Stimulated activated CD8-positive, alpha-beta memory T cell treated with anti-CD3 and anti-CD28 coated beads, Interleukin-7, amount 100 ng/mL, for 1 hour (primary cell): ENCODE measurements at places on chromosomes 4 and X.

- DNase-seq, result no peak
These were observed 21.2 kb upstream of the DHRSX start for GRCh38 chrX:2521927-2522386.

DNA sequence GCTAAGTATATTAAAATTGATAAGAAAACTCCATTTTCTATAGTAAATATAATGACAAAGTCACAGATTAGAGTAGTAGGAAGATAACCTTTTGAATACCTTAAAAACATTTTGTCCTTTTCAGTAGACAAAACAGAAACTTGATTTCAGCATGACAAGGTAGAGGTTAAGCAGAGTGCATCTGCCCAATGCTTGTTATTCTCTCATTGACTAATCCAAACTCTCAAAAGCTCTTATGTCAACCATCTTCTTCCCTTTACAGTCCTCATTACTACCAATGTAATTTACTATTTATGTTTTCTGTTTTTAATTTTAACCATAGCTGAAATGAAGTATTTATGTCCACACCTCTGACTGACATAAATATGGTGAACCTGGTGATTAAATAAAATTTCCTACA lies 11.1 kb downstream of the NIPAL1 start:
- DNase-seq, result no peak

- DNase-seq, result no peak
These were observed 152.9 kb downstream of the COL4A6 start for GRCh38 chrX:108285356-108285755.

DNA sequence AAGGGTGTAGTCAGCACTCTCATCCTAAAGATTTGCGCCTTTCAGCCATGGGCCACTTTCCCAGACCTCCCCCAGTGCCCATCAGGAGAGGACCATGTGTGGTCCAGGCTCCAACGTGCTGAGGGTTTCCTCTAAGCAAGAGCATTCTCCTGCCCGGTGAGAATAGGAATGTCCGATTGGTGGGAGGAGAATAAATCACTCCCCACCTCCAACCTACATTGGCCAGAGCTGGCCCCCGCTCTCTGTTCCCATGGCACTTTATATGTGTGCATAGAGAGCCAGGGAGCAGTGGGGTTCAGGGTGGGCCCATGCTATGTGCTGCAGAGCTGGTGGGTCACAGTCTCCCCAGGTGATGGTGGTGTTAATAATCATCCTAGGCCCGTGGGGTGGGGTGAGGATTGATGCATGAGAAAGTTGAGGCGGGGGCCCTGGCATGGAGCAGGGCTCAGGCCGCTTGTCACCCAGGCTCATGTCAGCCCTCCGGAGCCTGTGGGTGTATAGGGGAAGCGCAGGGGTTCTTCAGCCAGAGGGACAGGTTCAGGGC lies 6.8 kb upstream of the SORCS2 start:
- no peak for DNase-seq

GRCh38 chr4:56637791-56638190 lies 43.3 kb downstream of the HOPX start:
- no peak for DNase-seq

- no peak for DNase-seq
These were observed 312.0 kb downstream of the CAMK2D start for GRCh38 chr4:113449410-113449974.

GRCh38 chrX:48927123-48927522 lies 8.3 kb upstream of the PIM2 start:
- DNase-seq, result no peak

DNA sequence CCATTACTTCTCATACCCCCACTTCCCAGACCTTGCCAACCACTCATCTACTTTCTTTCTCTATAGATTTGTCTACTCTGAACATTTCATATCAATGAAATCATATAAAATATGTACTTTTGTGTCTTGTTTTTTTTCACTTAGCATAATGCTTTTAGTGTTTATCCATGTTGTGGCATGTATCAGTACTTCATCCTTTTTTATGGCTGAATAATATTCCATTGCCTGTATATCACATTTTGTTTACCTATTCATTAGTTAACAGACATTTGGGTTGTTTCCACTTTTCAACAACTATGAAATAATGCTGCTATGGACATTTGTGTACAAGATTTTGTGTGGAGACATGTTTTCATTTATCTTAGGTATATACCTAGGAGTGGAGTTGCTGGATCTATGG lies 324.1 kb downstream of the OPHN1 start:
- no peak for DNase-seq

GRCh38 chr4:88446124-88446523 lies 10.8 kb upstream of the HERC5 start:
- DNase-seq, result no peak
